ENCODE measurements at places on chromosomes 11 and 22. TPM values are rescaled to one million over a fixed set of nuclear protein-coding genes. Genes with fewer than 3 reads are reported as not detected.

The NELL1 gene
- not detected for total RNA-seq

The C11orf24 gene
- total RNA-seq: 19.1 TPM

The MRGPRX4 gene
- total RNA-seq: not detected

The SCN3B gene
- not detected for total RNA-seq

The SYCE3 gene
- total RNA-seq: not detected

DNA sequence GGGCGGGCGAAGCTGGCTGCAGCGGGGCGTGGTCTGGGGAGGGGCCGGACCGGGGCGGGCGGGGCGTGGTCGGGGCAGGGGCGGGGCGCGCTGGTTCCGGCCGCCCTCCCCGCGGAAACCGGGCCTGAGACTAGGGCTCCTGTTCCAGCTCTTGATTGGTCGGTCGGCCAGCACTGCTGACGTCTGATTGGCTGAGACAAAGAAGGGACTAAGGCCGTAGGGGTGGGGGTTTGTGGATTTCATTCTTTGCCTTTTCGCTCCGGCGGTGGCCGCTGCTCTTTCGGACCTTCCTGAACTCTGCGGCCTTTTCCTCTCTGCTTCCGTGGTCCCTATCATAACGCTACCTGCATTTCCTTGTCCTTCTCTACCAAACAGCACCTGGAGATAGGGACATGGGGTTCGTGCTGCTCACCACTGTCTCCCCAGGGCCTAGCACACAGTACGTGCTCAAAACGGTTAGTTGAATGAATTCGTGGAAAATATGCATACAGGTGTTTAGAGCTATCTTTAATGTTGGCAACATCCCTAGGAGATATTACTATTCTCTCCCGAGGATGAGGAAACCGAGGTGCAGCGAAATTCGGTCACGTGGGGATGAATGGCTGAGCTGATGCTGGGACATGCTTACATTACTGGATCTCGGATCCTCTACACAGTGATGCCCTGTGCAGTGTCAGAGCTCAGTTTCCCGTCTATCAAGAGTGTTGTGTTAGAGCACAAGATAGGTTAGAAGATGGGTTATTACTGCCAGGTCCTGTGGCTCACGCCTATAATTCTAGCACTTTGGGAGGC is 62.8 kb downstream of the NFAM1 start:
- DNase-seq: peak; percentile 95

DNA sequence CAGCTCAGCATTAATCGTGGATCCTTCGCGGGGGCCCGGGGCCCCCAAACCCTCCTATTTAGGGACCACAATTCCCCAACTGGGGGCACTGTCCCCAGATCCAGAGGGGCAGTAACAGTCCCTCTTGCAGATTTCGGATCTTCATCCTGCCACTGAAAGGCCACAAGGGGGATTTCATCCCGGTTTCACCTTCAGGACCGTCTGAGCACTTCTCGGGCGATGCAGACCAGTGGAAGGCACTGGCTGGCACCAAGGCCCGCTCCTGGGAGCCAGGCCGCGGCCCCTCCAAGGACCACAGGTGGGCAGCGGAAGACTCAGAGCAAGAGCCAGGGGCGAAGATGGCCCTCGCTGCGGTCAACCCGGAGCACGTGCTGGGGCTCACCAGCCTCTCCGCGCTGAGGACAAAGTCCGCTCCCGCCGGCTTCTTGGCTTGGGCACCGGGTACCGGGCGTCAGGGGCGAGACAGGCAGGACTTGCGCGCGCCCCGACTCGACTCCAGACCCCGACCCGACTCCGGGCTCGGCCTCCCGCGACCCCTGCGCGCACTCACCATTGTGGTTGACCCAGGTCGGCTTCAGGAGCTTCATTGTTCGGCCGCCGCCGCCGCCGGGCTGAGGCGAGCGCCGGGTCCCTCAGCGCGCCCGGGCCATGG is 517 bp downstream of the HIRA start:
- DNase-seq: peak; percentile 32

GRCh38 chr11:9974375-9974774 is 310.5 kb downstream of the SWAP70 start:
- DNase-seq: no peak

DNA sequence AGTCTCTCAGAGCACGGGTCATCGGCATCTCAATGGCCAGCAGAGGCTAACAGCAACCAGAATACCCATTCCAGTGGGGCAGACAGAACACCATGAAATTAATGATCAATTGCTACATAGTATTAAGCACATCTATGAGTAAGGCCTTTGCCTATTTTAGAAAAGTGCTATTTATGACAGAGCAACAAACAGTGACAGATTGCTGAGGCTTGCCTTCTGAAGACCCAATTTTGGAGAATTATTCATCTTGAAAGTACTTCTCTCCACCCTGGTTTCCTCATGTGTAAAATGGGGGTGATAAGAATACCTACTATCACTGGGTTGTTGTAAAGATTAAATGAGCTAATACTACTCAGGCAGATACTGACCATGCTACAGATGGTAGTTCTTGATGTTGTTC is 232.7 kb downstream of the TENM4 start:
- no peak for DNase-seq

GRCh38 chr22:37638391-37639069 is 939 bp upstream of the SH3BP1 start:
- DNase-seq: no peak

DNA sequence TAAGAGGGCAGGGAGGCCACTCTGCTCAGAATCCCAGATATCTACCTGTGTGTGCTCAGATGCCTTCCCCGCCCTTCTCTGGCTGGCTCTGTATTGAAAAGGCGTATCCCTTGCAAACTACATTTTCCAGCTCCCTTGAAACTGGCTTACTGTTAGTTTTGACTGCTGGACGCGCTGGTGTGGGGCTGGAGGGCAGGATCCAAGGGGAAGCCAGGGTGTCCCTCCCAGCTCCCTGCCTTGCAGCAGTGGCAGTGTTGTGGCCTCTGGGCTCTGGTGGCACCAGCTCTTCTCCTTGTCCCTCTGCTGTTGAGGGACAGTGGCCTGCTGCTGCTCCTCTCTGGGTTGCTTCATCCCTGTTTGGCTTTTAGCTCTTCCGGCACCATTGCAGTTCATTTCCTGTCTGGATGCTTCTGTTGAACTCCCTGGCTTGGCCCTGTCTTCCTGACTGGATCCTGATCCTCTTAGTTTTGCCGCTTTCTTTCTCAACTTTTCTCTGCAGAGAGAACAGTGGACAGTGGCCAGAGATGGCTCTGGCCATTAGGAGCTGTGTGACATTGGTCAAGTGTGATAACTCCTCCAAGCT is 107.1 kb upstream of the PARVA start:
- no peak for DNase-seq

- no peak for DNase-seq
These were observed 265.9 kb upstream of the MPPED2 start for GRCh38 chr11:30852091-30852490.

DNA sequence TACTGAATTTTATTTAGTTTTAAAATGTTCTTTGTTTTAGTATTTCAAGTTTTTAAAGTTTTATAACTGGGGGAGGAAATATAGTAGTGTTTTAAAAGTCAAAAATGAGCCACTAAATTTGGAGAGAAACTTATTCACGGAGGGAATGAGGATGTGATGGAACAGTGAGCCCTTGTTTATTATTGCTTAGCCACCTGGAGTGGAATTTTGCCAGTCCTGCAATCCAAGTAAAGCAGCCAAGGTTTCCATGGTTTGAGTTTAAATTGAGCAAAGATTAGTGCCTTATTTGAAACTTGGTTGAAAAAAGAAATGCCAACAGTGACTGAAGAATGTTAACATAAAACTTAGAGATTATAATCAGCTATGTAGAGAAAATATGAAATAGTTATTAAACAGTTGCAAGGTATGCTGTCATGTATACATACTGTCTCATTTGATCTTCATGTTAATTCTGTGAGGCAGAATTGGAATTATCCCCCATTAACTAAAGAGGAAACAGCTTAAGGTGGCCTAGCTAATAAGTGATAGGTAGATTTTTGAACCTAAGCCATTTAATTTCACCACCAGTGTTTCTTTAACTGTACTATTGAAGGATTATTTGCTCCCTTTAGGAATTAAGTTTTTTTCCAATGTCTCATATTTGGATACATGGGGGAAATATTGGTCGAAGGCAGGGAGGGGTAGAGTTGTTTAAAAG is 36.4 kb downstream of the SWAP70 start:
- DNase-seq: no peak

GRCh38 chr11:74748211-74749126 is at the start of gene RNF169:
Gene RNF169, plus strand, starts transcription at chr11:74748849. Its CDS starts 32 bp downstream, at chr11:74748881.
- DNase-seq: peak; percentile 95

DNA sequence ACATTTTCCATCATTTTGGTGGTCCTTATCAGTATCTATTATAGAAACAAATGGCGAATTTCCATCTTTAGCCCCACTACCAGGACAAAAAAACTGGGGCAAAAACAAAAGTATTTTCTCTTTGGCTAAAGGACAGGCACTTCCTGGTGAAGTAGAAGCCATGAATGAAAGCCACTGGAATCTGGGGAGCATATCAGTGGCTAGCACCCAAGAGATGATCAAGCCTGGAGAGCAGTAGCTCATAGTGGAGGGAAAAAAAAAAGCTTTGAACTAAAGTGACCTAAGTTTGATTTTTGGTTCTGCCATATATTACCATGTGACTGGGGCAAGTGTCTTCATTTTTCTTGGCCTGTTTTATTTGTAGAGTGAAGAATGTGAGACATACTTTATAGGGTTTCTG is 272.3 kb downstream of the GUCY1A2 start:
- no peak for DNase-seq

GRCh38 chr11:69545976-69546617 is 64.6 kb downstream of the LINC01488 start:
- DNase-seq: peak; percentile 11

- no peak for DNase-seq
These were observed 49.7 kb upstream of the NNMT start for GRCh38 chr11:114246321-114247069.

DNA sequence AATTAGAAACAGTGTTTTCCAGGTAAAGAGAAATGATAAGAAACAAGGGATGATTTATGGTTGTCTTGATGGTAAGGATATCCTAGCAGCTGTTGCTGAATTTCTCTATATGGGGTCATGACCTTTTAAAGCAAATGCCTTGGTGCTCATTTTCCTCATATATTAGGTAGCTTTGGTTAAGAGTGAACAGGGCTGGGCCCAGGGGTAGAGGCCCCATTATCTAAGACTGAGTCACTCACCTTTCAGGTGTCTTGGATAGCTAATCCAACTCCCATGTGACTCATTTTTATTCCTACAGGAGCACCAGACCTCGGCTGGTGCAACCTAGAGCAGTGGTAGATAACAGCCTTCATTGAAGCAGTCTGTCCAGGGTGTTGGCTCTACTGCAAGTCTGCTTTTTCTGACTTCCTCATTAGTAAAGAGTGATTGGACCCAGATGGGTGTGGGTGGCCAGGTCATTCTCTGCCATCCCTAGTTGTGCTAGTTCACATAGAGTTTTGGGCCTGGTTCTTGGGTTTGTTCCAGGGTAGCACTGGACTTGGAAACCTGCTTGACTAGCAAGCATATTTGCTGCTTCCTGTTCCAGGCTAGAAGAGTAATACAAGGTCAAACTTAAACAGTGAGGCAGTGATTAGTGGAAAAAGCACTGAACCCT is 37.4 kb downstream of the CTNND1 start:
- no peak for DNase-seq

DNA sequence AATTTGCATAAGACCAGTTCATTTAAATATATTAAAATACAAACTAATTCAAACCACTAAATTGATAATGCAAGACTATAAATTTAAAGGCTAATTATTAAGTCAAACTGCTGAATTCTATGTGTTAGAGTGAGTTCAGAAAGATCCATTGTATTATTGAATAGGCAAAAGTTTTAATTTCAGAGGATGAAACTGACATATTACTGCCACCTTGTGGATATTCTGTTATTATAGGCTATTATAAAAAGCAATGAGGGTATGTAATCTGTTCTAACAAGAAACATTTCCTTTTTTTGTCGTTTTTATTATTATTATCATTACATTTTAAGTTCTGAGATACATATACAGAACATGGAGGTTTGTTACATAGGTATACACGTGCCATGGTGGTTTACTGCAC is 20.9 kb upstream of the NAALAD2 start:
- no peak for DNase-seq
